ENCODE measurements at places on chromosomes 2 and 18.

- DNase-seq = no peak
These were observed 691 bp downstream of the BIRC6 start for GRCh38 chr2:32357318-32358110.

DNA sequence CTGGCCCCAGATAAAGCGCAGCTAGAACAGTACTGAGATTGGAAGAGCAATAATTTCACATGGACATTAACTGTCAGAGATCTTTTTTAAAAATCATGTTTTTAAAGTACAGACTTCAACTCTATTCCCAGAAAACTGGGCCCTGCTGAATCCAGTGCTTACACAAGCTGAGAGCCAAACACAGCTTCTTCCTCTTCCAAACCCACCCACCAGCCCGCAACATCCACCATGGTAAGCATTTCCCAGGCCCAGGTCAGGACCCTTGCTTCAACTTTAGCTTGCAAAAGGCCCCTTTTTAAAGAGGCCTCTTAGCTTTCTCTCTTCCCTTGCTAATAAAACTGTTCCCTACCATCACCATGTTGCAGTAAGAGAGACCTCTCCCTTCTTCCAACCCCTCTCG is 2.1 kb downstream of the AAK1 start:
- DNase-seq = no peak

DNA sequence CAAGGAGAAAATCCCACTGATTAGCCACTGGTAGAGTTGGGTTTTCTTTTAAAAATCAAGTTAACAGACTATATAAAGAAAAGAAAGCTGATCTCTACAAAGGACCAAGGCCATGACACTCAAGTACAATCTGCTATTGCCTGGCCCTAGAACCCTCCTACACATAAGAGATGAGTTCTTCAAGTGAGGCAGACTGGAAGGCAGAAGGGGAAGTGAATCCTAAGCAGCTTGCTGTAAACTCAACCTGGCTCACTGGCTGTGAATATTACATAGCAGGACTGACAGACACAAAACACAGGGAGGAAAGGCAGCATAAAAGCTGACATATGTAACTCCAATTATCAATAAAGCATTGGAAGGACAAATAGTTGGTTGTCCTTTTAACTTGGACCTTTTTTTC is 65.4 kb downstream of the TRIP12 start:
- DNase-seq = no peak

DNA sequence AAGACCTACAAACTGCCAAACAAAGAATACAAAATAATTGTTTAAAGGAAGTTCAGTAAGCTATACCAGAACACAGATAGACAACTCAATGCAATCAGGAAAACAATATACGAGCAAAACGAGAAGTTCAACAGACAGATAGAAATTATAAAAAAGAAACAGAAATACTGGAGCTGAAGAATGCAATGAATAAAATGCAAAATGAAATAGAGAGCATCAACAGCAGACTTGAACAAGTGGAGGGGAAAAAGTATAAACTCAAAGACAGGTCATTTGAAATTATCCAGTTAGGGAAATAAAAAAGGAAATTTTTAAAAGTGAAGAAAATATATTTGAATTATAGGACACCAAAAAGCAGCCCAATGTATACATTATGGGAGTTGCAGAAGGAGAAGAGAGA is 43.6 kb downstream of the MDH1 start:
- DNase-seq = no peak

DNA sequence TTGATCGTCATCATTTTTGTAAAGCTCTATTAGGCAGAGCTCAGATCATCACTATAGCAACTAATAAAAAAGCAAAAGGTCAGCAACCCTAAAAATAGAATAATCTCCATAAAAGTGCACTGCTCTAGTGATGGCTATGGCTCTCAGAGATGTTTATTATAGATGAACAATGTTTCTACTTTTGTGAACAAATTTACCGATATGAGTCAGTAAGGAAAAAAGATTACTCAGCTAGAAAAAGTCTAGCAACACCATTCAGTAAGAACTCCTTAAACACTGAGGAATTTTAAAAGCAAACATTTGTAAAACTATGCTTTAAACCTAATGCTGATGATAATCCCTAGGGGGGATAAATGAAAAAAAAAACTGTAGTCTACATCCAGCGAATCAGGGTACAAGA is 69.6 kb downstream of the ACVR1C start:
- DNase-seq = peak; percentile 11

DNA sequence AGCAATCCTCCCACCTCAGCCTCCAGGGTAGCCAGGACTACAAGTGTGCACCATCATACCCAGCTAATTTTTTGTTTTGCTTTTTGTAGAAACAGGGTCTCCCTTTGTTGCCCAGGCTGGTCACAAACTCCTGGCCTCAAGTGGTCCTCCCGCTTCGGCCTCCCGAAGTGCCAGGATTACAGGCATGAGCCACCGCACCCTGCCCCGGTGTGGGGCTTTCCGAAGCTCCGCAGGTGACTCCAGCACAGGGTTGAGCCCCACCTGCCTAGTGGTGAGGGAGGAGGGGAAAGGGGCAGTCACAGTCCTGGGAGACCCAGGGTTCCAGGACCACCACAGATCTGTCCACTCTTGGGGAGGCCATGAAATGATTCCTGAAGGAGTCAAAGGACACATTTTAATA is 5.2 kb downstream of the PRLH start:
- DNase-seq = no peak

- no peak for DNase-seq
These were observed 31.6 kb upstream of the GMCL1 start for GRCh38 chr2:69797836-69798289.

DNA sequence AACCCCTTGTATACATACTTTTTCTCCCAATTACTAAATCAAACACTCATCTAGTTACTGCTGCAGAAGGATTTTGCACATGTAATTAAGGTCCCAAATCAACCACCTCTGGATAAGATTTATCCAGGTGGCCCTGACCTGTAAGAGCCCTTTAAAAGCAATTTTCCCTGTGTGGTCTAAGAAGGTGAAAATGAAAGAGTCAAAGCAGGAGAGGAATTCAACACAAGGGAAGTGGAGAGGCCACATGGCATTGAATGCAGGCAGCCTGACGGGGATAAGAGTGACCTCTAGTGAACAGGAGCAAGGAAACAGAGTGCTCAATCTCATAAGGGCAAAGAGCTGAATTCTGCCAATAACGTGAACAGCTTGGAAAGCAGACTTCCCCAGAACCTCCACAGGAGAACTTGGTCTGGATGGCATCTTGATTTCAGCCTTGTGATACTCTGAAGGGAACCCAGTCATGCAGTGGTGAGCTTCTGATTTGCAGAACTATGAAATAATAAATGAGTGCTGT is 27.2 kb downstream of the PPP3R1 start:
- peak; percentile 53 for DNase-seq

GRCh38 chr2:217658806-217659205 is 344.0 kb downstream of the TNS1 start:
- DNase-seq = no peak

GRCh38 chr2:42456126-42456839 is 37.5 kb downstream of the KCNG3 start:
- peak; percentile 12 for DNase-seq

GRCh38 chr2:221448844-221449390 is 123.2 kb downstream of the EPHA4 start:
- no peak for DNase-seq

DNA sequence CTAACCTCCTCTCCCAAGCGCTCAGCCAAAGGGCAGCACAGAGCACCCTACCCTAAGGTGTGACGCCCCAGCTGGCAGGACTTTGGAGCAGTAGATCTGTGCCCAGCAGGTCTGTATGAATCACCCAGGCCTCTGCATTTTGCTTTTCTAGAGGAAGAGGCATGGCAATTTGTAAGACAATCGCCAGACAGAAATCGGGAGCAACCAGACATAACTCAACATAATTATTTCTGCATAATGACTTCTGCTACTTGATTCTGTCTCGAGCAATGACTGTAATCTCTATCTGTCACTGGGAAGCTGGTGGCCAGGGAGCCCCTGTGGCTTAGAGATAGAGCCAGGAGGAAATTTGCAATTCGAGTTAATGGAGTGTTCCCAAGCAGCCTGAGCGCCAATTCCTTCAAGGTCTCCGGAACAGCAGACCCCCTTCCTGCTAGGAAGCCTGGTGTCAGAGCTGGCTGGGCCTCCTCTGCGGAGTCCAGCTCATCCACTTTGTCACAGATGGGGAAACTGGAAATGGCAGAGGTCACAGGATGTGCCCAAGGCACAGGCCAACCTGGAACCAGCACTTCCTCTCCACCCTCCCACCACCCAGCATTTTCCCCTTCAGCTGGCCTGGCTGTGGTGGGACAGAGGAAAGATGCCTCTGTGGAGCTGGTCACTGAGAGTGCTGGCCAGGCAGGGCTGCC is 55.0 kb downstream of the ODC1 start:
- DNase-seq = peak; percentile 42

GRCh38 chr2:201447086-201447485 is 4.2 kb downstream of the TRAK2 start:
- no peak for DNase-seq

GRCh38 chr2:16626497-16626896 is 39.1 kb downstream of the CYRIA start:
- peak; percentile 79 for DNase-seq

DNA sequence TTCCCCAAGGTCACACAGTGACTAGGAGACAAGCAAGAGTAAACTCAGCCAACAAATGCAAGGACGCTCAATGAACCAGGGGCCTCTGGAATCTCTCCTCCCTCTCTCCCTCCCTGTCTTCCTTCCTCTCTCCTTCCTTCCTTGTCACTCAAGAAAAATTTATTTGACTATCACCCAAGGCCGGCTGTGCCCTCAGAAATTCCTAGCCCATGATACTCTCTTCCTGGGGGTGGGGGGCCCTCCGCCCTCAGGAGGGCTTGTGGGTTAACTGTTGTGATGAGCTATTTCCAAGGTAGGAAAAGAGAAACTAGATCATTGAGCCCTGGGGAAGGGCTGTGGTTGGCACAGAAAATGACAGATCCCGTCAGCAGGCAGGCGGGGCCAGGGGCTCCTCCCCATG is 21.7 kb downstream of the INHBB start:
- peak; percentile 15 for DNase-seq

DNA sequence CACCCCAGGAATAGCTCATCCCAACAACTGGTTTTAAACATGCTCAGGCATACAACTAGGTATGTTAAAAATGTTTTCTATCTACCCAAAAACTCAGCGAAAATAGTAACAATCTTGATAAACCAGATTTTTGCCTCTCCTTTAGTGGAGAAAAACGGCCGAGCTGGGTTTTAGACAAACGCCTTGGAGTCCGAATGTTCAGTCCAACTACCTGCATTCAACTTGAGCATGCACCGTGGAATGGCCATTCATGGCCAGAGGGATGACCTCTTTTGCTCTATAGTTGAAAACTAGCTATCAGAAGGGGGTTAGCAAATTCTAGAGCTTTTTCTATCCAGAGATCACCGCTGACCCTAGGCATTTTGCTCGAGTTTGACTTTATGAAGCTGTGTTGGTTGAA is 30.8 kb downstream of the PDIA6 start:
- no peak for DNase-seq

- no peak for DNase-seq
These were observed 7.9 kb downstream of the TMEM18 start for GRCh38 chr2:669323-669722.

- peak; percentile 79 for DNase-seq
These were observed 9.0 kb downstream of the CYBRD1 start for GRCh38 chr2:171531291-171531690.

- DNase-seq = no peak
These were observed 219.6 kb upstream of the ID2 start for GRCh38 chr2:8462280-8462679.
